ENCODE measurements at places on chromosomes 12 and 14.

- DNase-seq: no peak
Measured at GRCh38 chr14:90828642-90829487, 12.6 kb upstream of the TTC7B start.

GRCh38 chr14:21093018-21093417 lies 5.4 kb downstream of the ZNF219 start:
- no peak for DNase-seq

DNA sequence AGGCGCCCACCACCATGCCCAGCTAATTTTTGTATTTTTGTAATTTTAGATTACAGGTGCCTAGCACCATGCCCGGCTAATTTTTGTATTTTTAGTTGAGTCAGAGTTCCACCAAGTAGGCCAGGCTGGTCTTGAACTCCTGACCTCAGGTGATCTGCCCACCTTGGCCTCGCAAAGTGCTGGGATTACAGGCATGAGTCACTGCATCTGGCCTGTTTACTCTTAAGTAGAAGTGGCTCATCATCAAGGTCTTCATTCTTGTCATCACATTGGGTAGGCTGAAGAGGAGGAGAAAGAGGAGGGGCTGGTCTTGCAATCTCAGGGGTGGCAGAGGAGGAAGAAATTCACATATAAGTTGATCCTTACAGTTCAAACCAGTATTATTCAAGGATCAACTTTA lies 152.4 kb upstream of the ATP2B1 start:
- no peak for DNase-seq

DNA sequence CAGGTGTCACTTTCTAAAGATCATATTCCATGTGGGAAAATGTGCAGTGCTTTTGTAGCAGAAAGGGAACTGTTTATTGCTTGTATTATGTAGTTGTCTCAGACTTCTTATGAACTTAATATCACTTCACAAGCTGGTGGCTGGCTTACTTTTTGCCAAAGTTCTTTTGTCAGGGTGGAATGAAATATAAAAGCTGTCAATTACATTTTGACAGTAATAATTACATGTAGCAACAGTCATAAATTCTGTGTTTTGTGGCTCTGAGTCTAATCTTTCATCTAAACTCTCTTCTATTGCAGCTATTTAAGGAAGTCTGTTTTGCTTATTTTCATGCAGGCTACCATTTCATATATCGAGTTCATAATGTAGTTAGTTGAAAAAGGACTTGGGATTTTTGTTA lies 106.6 kb downstream of the OTOGL start:
- no peak for DNase-seq

GRCh38 chr12:109387425-109388166 lies 39.9 kb downstream of the MYO1H start:
- DNase-seq: no peak

- DNase-seq: no peak
Measured at GRCh38 chr14:32938719-32939253, at the start of gene NPAS3. TSS of gene NPAS3 (plus strand) at chr14:32938879.

DNA sequence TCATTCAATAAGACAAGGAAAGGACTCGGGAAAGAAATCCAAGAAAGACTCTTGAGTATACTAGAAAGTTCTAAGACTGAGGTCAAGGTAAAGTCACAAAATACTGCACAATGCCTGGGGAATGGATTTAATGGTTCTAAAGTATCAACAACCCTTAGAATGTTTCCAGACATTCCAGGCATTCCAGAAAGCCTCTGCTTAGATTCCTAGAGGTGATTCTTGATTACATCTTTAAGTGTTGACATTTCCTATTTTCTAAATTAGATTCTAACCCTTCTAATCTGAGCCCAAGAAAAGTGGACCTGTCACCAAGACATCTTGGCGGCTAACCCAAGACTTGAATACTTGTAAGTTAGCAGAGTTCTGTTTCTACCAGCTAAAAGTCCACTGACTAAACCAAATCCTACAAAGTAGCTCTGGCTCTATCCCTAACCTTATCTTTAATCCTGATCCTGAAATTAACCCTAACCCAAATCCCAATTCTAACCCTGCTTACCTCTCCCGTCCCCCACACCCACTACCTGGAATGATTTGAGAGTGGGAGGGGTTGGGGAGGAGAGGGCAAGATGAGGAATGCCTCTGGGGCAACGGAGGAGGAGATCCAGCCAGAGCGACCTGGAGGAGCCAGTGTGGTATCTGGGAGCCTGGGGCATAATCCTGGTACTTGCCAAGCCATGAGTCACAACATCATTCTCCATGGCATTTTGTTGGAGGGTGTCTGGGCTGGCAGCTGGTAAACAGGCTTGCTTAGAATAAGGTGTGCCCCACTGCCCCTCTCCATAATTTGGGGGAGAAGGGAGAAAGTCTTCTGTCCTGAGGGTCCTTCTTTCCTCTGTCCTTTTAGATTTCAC lies 93.4 kb upstream of the HOXC13 start:
- no peak for DNase-seq

DNA sequence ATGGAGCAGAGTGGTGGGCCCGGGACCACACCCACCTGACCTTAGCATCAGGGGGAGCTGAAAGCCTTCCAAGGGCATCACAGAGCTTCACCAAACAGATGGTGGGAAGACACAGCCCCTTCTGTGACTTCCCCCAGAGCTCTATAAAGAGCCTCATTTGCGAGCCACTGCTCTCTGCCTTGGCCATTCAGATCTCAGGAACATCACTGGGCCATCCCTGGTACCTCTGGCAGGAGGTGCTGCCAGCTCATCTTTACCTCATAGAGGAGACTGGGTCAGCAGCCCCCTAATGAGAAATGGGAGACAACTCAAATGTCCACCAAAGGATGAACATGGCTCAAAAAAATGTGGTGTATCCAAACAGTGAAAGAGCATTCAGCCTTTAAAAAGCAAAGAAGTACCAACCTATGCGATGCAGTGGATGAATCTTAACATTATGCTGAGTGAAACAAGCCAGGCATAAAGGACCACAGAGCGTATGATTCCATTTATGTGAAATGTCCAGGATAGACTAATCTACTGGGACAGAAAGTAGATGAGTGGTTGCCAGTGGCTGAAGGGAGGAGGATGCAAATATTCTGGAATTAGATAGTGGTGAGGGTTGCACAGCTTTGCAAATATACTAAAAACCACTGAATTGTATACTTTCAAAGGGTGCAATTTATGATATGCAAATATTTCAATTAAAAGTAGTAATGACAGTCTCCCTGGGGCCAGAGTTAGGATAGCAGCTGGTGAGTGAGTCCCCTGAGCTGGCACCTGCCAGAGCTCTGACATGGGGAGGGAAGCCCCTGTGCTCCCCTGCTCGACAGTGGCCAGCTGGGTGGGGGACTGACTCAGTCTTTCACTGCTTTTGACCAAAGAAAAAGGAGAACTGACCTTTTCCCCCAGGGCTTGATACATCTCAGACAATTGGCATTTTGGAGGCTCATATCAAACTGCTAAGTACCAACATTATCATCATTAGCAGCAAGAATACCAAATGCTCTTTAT lies 116.6 kb downstream of the GCH1 start:
- no peak for DNase-seq

DNA sequence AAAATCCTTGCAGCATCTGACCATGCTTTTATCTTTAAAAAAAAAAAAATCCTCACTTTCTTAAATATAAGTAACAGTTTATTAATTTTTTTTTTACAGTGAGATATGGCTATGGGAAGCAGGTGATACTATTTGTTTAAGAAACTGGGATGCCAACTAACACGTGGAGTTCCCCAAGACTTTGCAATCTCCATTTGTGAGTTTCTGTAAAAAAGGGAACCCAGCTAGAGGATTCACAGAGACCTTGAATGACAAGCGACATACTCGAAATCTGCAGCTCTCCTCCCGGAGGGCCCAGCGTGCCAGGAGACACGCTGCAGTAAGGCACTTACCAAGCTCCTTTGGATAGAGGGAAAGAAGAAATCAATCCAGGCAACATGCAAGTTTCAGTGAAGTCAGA lies 30.1 kb downstream of the SLC15A4 start:
- no peak for DNase-seq

DNA sequence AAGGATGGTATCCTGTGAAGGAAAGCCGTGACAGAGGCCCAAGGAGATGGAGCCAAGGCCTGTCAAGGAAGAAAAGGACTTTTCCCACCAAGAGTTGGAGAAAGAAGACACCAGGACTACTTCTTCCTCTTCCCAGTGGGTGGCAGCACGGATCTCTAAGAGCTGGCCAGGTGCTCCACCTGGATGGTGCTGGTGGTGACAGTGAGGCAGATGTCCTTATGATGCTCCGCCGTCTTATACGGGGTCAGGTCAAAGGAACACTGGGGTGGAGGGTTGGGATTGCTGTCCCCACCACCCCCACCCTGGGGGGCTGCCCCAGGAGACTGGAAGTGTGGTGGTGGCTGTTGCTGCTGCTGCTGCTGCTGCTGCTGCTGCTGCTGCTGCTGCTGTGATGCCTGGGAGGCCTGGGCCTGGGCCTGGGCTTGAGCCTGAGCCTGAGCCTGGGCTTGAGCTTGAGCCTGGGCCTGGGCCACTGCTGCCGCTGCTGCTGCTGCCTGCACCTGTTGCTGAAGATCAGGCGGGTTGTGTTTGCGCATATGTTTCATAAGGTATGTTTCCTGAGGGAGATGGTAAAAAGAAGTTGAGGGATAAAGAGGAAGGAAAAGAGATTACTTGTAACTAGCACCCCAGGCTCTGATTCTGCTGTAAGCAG lies 4.8 kb upstream of the ING4 start:
- no peak for DNase-seq

- DNase-seq: no peak
Measured at GRCh38 chr14:71362282-71362681, 455.0 kb downstream of the PCNX1 start.

DNA sequence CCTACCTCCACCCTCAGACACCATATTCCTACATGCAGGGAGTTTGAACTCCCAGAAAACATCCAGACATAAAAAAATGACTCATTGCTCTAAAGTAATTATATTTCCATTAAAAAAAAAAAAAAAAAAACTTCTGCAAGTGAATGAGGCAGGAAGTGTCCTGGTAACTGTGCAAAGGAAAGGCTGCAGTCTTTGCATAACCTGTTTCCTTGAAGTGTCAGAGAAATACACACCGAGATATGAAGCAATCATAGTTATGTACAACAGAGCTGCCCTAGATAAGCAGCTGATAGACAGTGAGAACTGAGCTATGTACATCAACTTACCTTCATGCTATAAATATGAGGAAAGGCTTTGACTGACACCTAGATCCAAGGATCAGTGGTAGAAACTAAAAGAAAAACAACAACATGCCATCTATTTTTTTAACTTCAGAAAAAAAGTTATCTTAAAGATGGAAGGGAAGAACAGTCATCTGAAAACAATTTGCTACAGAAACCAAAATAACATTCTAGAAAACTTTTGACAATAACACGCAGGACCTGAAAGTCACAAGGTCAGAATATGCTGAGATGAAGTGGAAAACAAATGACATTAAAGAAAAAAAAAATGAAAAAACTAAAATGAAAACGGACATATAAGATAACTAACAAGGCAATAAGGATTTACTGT lies 263.2 kb downstream of the SEC23A start:
- DNase-seq: no peak

DNA sequence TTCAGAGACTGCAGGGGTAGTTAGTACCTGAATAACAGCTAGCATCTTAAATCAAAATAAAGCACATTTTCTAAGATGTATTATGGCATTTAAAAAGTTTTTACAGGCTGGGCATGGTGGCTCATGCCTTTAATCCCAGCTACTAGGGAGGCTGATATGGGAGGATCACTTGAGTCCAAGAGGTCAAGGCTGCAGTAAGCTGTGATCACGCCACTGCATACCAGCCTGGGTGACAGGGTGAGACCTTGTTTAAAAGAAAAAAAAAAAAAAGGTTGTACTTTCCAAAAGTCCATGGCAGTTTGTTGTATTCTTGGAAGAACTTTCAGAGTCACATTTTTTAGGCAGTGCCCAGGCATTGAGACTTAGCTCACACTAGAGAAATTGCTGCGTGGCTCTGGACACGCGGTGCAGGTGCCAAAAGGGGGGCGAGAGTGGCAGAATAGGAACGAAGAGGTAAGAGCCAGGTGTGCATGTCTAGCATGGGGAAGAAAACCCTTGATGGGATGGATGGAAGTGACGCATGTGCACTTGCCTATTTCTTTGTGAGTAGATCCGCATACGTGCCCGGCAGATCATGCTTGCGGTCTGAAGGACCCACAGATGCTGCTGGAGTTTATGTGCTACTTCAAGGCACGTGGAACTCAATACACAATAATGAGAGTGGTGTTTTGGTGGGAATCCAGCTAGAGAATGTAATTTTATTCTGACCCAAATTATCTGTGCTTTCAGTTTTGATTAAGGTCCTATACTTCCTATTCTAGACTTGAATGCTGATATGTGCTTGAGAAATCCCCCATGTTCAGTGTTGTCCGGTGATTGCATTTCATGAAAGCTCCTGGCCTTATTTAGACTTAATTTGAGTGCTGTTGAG lies 11.9 kb downstream of the ANKRD13A start:
- DNase-seq: no peak

- DNase-seq: no peak
Measured at GRCh38 chr12:79233341-79233781, 368.8 kb downstream of the SYT1 start.

- DNase-seq: no peak
Measured at GRCh38 chr12:108567406-108568337, 5.3 kb downstream of the ISCU start.

GRCh38 chr12:4535092-4535491 lies 3.6 kb upstream of the RAD51AP1 start:
- DNase-seq: no peak

- no peak for DNase-seq
Measured at GRCh38 chr14:94145902-94146527, 16.6 kb upstream of the IFI27L2 start.

Measured in AG04449 (cell line).